Thymus (tissue), 14 donors: ENCODE measurements at places on chromosomes 4 and X.

GRCh38 chr4:145298885-145299284 lies 118.5 kb upstream of the OTUD4 start:
- DNase-seq: no peak

- DNase-seq: peak; percentile 10
These were observed 256.3 kb downstream of the CENPC start for GRCh38 chr4:67288964-67289363.

- DNase-seq: no peak
These were observed 26.4 kb upstream of the LRCH2 start for GRCh38 chrX:115260330-115260729.

- no peak for DNase-seq
These were observed 117.5 kb downstream of the CDKL5 start for GRCh38 chrX:18542905-18543304.

DNA sequence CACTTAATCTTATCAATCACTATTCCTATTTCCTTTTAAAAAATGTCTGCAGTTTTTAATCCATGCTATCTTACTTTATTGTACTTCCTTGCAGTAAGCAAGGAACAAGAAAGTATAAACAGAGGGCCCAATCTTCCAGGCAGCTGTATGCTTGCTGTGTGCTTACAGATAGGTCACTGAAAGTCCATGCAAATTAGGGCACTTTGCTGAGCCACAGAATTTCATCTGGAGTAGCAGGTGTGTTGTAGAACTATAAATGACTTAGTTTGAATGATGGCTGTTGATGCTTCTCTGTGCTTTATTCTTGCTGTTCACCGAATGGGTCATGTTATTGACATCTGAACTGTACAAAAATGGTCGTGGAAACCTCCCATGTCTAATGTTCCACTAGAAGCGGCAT lies 154.6 kb downstream of the ATOH1 start:
- DNase-seq: no peak

DNA sequence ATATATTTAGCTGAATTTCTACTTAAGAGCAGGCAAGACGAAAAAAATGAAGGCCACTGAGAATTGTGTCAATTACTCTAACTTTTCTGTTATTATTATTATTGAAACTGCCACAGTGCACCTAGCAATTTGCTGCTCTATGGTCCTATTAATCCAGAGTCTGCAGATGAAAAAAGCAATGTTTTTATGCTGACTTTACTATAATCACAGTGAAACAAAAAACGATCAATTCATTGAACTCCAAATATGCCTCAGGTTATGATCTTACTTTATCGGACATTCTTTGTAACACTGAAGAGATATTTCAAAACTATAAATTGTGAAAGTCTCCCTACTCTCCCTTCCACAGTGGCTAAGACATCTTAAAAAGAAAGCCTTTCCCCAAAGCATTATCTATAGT lies 474.4 kb downstream of the KCNIP4 start:
- no peak for DNase-seq

- peak; percentile 16 for DNase-seq
These were observed 163.1 kb downstream of the SMARCA1 start for GRCh38 chrX:129360175-129360574.

- no peak for DNase-seq
These were observed 1092.3 kb downstream of the ARAP2 start for GRCh38 chr4:35151816-35152572.

DNA sequence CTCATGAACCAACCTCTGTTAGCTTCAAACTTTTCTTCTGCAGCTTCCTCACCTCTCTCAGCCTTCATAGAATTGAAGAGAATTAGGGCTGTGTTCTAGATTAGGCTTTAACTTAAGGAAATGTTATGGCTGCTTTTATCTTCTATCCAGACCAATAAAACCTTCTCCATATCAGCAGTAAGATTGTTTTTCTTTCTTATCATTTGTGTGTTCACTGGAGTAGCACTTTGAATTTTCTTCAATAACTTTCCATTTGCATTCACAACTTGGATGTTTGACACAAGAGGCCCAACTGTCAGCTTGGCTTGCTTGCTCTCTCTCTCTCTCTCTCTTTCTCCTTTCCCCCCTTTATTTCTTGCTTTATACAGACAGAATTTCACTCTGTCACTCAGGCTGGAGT lies 22.8 kb upstream of the SOWAHB start:
- no peak for DNase-seq

DNA sequence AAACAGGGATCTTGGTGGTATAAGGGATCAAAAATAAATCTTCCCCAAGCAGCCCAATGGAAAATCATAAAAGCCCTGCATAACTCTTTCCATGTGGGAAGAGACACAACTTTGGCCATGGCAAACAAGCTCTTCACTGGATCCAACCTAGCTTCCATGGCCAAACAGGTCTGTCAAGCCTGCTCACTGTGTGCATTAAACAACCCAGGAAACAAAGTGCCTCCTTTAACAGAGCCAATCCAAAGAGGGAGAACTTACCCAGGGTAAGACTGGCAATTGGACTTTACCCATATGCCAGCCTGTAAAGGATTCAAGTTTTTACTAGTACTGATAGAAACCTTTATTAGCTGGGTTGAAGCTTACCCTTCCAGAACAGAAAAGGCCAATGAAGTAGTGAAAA lies 7.6 kb upstream of the HERC5 start:
- DNase-seq: no peak

- peak; percentile 74 for DNase-seq
These were observed 51.6 kb downstream of the KIT start for GRCh38 chr4:54709400-54709799.

DNA sequence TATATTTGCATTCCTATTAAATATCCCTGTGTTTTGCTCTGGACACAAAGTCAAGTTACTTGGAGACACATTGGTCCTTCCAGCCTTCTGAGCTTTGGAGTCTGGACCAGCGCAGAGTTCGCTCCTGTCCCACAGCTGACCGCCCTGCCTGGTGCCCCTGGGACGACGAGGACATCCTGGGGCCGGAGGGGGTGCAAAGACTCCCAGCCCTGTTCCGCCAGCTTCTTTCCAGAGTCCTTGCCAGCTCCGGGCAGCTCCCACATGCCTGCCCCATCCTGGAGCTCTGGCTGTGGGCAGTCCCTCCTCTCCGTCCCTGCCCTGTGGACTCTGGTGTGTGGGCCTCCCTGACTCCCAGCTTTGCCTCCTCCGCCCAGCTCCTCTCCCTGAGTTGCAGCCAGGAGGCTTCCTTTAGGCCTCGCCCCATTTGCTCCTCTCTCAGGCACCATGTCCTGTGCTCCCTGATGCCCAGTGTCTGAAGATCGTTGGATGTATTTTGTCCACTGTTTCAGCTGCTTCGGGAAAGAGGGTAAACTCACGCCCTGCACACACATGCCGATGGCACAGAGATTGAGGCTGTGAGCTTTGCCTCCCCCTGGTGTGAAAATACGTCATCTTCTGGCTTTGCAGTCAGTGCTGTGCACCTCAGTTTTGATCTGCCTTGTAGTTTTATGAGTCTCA lies 4.9 kb upstream of the PCGF3 start:
- DNase-seq: no peak

DNA sequence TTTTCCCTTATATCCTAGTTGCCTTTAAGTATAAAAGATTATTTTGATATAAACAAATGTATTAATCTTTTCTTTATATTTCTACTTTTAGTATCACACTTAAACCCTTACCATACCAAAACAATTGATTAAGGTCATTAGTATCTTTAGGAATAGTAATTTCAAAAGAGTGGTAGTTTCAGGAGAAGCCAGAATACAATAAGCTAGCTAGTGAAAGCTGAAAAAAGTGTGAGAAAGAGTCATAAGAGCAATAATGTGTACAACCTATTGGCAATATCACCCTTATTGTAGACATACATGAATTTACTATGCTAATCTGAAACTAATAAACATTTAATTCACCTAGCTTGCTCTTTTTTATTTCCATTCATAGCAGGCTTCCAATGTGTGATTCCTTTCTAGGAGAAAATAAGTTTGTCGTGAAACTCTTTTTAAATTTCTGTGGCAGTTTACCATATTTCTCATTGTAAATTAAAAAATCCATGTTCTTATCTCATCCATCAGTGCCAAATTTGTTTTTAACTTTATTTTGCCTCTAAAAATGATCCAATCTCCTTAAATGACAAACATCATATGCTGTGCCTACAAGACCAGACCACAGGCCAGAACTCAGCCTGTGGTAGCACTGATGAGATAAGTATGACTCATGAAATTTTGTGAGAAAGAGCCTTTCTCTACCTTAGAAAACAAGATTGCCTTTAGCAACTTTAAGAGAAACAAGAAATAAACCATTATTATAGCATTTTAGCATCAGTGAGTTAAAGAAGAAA lies 8.1 kb downstream of the NEK1 start:
- DNase-seq: no peak

DNA sequence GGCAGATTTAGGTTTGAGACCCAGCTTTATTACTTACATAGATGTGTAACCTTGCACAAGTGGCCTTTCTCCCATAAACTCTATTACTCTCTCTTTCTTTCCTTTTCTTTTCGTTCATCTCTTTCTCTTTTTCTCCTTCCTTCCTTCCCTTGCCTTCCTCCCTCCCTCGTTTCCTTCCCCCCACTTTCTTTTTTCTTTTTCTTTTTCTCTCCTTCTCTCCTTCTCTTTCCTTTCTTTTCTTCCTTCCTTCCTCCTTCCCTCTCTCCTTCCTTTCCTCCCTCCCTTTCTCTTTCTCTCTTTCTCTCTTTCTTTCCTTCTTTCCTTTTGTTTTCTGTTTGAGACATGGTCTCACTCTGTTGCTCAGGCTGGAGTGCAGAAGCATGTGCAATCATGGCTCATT lies 526.4 kb upstream of the CXorf51A start:
- no peak for DNase-seq

GRCh38 chrX:14363728-14364127 lies 165.6 kb upstream of the GLRA2 start:
- DNase-seq: no peak
